Posterior vena cava (tissue), 2 donors: ENCODE measurements at places on chromosomes 3 and 15. TPM values are rescaled to one million over a fixed set of nuclear protein-coding genes. Genes with fewer than 3 reads are reported as not detected.

DNA sequence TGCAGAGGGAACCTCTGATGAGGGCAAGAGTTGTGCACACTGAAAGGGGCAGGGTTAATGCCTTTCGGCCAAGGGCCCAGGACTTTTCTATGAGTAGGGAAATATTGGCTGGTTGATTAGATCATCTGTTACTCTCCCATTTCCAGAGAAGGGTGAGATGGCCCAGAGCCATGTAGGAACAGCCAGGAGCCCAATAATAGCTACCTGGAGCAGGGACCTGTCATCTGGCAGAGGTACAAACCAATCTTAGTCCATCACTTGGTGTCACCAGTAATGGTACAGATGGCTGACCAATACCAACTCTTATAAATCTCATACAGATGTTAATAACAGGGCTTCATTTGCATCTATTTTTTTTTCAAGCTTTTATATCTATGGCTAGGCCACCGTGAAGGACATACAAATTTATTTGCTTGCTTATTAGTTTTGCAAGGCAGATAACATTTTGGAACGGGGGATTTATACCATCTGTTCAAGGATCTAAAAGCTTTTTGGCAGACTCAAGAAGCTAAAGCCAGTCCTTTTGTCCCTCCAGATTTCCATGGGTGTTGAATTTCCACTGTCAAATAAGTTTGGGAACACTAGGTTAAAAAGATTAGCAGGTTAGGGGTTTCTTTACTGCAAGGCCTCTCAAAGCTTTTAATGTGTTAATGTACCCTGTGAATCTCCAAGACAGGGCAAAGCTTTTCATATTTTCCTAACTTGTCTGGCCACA lies 79.3 kb downstream of the TNIK start:
- DNase-seq, result no peak

- DNase-seq, result no peak
Measured at GRCh38 chr3:41600616-41601015, 361.3 kb downstream of the ULK4 start.

FSIP1 gene
- total RNA-seq, result 0.69 TPM

DNA sequence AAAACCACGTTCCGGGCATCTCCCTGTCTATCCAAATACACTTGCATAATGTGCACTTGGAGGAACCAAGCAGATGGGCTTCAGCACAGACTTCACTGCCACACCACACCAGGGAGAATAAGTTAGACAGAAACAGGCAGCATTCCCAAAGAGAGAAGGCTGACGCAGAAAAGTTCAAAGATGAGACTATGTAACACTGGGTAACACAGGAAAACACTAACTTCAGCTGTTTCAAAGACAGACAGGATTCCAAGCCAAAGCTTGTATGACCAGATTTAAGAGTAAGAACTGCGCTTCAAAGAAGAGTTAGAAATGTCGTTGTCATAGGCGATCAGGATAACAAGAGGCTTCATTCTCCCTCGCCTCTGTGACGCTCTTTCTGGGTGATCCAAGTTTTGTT lies 19.9 kb downstream of the SLC51A start:
- DNase-seq, result no peak

TMEM115 gene
- 29.3 TPM for total RNA-seq

DNA sequence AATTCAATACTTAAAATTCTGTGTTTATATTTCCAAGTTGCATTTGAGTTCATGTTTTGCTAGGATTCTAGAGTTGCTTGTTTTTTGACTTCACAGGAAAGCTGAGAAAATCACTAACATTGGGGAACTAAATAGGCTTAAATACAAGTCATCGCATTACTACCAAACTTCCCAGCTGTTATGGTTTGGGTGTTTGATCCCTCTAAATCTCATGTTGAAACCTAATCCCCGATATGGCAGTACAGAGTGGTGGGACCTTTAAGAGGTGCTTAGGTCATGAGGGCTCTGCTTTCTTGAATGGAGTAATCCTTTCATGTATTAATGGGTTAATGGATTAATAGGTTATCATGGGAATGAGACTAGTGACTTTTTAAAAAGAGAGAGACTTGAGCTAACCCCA lies 77.2 kb upstream of the ARPP21 start:
- no peak for DNase-seq

DNA sequence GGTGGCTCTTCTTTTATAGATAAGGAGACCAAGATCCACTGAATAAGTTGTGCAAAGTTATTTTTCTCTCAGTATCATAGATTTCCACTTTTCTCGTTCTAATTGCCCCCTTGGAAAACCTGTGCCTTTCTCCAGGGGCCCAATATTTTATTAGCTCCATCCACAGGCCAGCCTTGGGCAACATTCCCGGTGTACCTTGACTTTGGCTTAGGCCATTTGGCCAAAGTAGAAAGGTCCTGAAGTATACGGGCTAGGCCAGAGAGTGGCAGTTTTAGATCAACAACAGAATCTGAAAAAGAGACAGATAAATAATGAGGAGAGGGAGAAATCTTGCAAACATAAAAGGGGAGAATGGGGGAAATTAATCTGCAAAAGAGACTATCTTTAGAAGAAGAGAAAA lies 91.7 kb upstream of the CHMP2B start:
- DNase-seq, result no peak

DNA sequence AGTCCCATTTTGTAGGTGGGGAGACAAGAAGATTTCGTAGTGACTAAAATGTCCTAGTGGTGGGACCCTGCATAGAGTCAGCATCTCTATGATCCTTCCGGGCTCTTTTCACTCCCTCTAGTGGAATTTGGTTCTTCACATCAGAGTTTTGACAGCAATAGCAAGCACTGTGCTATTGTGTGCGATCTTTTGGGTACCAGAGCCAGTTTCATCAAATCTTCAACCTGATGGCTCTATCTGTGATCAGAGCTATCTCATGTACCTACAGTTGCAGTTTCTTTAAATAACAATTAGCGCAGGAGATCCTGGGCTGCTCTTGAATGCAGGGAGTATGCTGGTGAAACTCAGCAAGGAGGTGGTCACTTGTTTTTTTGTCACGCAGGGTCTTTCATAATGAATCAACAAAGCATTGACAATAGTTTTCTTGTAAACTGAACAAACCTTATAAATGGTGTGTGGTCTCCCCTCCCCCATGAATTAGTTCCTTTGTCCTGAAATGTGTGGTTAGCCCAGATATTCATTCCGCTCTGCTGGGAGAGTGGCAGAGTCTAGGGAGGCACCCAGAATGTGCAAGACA lies 257.2 kb upstream of the SOX2 start:
- DNase-seq, result no peak

GRCh38 chr15:88909956-88910831 lies 3.0 kb downstream of the MFGE8 start:
- no peak for DNase-seq

GRCh38 chr3:64940596-64941348 lies 253.0 kb upstream of the ADAMTS9 start:
- no peak for DNase-seq

CSNK1G1 gene
- 15.8 TPM for total RNA-seq

- no peak for DNase-seq
Measured at GRCh38 chr15:93983526-93983925, 247.8 kb upstream of the MCTP2 start.

DNA sequence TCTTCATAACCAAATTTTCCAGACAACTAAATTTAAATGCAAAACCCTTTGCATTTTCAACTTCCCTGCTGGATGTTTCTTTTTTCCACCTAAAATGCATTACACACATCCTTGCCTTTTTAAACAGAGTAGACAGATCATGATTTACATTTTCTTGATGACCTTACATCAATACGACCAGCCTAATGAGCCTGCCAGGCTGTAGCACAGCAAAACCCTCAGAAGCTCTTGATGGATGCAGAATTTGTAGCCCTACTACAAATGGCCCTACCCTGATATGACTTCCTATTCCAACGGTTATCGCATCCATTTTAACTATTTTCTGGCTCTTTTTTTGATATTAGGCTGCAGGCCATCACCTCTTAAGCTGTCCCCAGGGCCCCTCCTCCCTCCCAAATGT lies 66.3 kb downstream of the NTRK3 start:
- DNase-seq, result no peak

ECE2 gene
- not detected for total RNA-seq

SHC4 gene
- 6.2 TPM for total RNA-seq

DNA sequence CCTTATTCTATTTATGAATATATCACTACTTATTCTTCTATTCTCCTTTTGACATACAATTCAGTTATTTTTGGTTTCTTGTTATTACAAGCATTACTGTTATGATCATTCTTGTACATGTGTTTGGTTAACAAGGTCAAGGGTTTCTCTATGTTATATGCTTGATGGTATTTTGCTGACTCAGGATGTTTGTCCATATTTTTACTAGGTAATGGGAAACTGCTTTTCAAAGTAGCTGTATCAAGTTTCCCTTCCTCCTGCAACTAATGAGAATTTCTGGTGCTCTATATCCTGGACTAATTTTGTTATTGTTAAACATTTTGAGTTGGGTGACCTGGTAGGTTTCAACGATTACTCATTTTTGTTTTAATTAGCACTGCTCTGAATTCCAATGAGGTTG lies 841.0 kb downstream of the OTOL1 start:
- no peak for DNase-seq

- no peak for DNase-seq
Measured at GRCh38 chr3:96537165-96537564, 277.2 kb upstream of the EPHA6 start.

DNA sequence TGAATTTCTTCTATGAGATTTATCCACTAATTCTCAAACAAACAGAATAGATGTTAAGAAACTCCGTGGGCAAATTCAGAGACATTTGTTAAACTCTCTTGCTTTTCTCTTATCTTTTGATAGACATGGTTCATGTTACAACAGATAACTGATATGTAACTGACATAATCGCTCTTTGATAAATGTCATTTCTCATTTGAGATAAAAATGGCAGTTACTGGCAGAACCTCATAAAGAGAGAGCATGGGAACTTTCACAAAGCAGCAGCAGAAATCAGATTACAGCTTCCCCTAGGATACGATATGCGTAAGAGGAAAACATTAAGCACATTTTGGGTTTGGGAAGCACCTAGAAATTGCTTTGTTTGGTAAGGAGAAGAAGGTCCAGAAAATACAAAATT lies 126.1 kb downstream of the CADPS start:
- no peak for DNase-seq

GRCh38 chr3:134059671-134060560 lies 30.2 kb upstream of the SLCO2A1 start:
- DNase-seq, result no peak

GP5 gene
- total RNA-seq, result 0.09 TPM

DNA sequence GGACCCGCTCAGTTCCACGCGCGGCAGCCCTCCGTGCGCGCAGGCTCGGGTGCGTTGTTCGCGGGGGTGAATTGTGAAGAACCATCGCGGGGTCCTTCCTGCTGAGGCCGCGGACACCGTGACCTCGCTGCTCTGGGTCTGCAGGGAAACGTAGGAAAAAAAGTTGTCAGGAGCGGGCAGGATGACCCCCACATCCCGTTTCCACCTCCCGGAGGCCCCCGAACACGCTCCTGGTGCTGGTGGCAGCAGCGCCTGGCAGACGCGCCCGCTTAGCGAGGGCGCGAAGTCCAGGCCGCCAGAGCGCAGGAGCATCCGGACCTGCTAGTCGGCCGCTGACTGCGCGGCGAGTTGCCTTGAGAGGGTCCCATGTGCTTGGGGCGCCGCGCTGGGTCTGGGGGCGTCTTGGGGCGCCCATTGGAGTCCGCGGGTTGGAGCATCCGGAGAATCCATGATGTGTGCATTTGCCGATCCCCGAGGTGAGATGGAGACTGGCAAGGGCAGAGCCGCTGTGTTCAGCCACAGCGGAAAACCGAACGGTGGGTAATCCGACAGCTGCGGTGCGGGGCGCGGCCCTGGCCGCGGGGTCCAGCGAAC lies 520 bp downstream of the GREM1 start:
- DNase-seq, result no peak

C3orf85 gene
- not detected for total RNA-seq

GRCh38 chr3:186614266-186614596 lies 1.4 kb downstream of the AHSG start:
- no peak for DNase-seq

CACNA2D2 gene
- total RNA-seq, result 2.6 TPM

GRCh38 chr15:64774037-64774628 lies 1.3 kb downstream of the RBPMS2 start:
- DNase-seq, result no peak

MUSTN1 gene
- 78.5 TPM for total RNA-seq

ESYT3 gene
- 0.37 TPM for total RNA-seq

DNA sequence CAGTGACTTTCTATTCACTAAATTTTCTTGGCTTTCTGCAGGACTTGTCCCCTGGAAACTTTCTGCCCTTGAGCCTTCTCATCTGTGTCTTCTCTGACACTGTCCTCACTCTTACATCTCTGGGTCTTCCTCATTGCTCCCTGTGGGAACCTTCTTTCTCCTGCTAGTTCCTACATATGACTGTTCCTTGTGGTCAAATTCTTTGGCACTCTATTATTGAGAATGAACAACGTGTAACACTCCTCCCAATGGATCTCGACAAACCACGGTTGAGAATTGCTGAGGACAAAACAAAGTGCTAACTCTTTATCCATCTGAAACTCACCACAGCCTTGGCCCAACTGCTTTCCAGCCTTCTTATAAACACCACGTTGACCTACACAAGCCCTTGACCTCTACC lies 3.5 kb upstream of the FAM81A start:
- no peak for DNase-seq

GRCh38 chr15:79067072-79067833 lies 23.3 kb downstream of the RASGRF1 start:
- DNase-seq, result peak; percentile 40

GRCh38 chr15:90780916-90781315 lies 63.8 kb downstream of the BLM start:
- DNase-seq, result no peak

- no peak for DNase-seq
Measured at GRCh38 chr3:128780101-128780837, 54.3 kb downstream of the RAB7A start.

DNA sequence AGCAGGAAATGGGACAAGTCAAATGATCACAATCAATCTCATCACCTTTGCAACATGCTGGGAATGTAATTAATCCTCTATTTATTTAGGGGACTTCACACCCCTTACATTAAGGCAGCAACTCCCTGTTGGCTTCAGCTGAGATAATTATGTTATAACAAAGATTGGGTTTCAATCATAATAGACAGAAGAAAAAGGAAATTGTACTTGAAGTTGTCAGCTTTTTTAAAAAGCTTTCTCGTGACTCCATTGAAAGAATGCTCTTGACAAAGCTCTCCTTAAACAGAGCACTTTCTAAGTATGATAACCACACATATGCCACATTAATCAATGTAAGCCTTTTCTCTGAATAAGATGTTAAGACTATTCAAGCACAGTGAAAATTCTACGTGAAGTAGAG lies 65.7 kb downstream of the SHQ1 start:
- DNase-seq, result no peak

DNA sequence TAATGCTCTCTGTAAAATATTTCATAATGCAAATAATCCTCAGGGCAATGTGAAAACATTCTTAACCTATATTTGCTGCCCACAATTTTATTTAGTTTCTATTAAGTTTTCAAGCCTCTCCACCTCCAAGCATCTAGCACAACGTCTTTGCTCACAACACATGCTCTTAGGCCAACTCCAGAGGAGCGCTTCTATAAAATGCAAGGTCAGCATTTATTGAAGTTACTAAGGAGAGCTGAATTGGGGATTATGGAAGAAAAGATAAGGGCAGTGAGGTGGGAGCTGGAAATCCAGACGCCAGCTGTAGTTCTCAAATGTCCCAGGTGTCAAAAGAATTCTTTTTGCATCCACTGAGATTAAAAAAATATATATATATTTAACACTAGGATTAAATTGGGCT lies 996 bp downstream of the RABL3 start:
- no peak for DNase-seq
